Erythroblast (primary cell): ENCODE measurements at places on chromosomes 3 and 15.

DNA sequence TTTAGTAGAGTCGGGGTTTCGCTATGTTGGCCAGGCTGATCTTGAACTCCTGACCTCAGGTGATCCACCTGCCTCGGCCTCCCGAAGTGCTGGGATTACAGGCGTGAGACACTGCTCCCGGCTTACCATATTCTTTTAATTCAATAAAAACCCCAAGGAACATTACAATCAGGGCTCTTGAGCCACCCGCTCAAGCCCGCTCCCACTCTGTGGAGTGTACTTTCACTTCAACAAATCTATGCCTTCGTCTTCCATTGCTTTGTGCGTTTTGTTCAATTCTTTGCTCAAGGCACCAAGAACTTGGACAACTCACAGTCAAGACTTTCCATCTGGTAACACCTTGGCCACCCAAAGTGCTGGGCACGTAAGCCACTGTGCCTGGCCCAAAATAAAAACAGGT, 63.0 kb upstream of the PPIB start:
- DNase-seq = no peak

GRCh38 chr3:78732893-78733292, 1034.9 kb downstream of the ROBO1 start:
- DNase-seq = no peak

DNA sequence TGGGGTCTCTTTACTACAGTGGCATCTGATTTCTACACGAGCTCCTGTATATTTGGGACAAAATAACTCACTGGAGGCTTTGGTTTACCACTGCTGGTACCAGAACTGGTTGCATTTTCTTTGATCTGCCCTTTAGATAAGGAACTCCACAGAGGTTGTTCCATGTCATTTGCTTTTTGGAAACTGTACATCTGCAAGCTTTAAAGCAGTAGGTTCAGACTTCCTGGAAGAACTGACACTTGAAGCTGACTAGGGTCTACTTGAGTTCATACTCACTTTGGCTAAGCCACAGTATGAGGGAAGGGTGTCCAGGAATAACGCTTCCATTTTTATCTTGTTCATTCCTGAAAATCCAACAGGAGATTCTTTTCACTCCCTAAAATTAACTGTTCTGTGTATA, 86.4 kb downstream of the WWTR1 start:
- no peak for DNase-seq

- DNase-seq = no peak
These were observed 43.0 kb upstream of the SEC13 start for GRCh38 chr3:10363935-10364334.

DNA sequence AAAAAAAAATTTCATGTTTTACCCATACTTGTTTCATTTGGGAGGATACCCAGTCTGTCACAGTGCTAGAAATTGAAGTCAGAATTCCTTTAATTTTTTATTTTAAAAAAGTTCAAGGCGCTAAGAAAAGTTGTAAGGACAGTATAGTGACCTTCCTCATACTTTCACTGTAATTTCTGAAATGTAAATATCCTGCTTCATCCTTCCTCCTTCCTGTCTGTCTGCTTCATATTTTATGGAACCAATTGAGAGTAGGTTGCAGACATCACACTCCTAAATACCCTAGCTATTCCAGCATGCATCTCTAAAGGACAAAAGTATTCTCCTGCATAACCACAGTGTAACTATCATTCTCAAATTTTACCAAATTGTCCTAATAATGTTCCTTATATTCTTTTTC, 35.8 kb downstream of the CMTM8 start:
- no peak for DNase-seq

- DNase-seq = no peak
These were observed 75.2 kb downstream of the FBXL22 start for GRCh38 chr15:63672369-63672768.

DNA sequence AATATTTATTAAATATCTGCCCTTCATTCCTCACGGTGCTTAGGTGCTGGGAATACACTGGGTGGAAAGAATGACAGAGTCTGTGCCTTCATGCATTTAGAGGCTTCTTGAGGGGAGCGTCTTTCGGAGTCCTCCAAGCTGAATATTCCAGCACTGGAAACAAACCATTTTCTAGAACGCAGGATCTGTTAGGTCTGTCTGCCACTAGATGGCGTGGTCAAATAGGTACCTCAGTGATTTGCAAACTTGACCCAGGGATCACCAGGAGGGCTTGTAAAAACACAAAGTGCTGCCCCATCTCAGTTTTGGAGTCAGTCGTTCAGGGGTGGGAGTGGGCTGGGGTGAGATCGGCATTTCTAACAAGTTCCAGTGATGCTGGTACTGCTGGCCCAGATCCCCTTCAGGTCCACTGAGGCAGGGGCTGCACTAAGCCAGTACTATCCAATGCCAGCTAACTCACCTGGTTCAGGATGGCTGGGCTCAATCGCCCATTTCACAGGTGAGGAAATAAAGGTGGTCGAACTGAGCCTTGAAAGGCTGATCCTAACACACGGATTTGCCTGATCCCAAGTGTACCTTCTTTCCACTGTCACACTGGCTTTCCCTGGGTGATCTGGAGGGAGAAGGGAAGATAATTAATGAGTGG, 14.8 kb downstream of the ARNT2 start:
- peak; percentile 55 for DNase-seq

GRCh38 chr15:73127302-73127936, 75.2 kb downstream of the NEO1 start:
- DNase-seq = peak; percentile 47
